ENCODE measurements at places on chromosomes 1 and 21.

DNA sequence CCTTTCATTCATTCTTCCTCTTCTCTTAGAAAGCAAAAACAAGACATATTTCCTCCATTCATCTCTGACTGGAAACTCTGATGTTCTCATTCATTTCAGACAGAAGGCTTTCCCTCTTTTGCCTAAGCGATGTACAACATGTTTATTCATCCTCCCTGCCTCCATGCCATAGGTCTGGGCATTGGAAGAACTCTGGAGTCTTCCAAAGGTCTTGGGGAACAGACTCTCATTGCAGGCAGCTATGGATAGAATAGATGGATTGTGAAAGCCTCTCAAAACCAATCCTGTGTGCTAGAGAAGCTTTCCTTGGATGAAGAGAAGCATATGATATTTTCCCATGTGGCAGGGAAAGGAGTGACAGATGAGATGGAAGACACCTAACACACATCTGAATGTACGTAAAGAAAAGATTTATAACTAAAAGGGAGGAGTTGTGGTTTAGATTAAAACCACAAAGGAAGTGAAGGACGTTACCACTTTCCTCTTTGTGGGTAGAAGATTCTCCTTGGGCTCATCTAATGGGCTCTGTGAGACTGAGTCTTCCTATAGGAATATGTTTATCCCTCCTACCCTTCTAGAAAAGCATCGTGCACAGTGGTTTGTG, 38.7 kb downstream of the BCL9 start:
- no peak for DNase-seq

- DNase-seq = no peak
Observed at GRCh38 chr21:43195121-43196021, 26.6 kb downstream of the CRYAA start.

DNA sequence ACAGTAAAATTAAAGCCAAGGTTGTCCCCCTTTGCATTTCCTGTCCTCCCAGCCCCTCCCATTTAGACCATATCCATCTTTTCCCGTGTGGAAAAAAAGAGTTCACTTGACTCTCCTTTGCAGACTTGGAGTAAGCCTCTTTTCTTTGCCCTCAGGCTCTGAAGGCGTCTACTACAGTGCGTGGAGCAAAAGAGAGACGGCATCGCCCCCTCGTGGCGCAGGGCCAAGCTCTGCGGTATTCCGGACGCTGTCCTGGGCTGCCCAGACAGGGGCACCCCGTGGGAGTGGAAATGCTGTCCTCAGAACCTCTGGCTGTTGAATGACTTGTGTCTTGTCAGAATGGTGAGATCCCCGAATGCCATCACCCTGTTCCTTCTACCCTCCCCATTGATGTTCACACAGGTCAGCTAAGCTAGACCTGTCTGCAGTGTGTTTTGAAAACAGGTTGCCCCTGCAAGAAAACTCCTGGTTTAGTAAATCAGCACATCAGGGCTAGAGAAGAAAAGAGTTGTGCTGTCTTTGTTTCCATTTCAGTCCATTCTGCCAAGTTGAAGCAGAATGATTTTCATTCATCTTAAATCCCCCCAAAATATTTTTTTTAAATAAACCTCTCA, 12.3 kb upstream of the GJA8 start:
- DNase-seq = peak; percentile 44

- no peak for DNase-seq
Observed at GRCh38 chr1:33302325-33302724, 18.6 kb downstream of the A3GALT2 start.

DNA sequence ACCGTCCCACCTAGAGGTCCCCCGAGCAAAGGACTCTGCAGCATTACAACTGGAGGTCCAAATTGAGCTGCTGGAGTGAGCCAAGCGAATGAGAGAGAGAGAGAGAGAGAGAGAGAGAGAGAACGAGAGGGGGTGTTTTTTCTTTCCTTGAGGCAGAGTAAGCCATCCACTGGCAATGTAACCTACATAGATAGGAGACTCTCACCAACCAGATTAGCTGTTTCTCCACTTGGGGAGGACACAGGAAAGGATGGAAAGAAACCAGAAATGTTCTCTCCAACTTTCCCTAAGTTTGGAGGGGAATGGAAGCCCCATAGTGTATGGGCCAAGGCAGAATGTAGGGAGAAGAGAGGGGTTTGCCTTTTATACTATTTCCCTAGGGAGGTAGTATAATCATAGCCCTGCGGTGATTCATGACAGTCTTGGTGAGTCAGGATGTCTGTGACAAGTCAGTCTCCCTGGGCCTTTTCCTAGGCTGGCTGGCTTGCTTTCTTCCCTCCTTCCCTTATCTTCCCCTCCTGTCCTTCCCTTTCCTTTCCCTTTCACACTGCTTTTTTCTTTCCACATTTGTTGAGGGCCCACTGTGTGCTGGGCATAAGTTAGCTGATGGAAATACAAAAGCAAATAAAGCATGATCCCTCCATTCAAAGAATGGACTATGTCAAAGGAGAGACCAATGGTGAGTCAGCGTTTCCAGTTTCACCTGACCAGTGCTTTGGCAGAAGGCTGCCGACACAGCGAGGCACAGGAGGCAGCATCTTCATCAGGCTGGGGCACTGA, 7.1 kb downstream of the FNDC7 start:
- no peak for DNase-seq

DNA sequence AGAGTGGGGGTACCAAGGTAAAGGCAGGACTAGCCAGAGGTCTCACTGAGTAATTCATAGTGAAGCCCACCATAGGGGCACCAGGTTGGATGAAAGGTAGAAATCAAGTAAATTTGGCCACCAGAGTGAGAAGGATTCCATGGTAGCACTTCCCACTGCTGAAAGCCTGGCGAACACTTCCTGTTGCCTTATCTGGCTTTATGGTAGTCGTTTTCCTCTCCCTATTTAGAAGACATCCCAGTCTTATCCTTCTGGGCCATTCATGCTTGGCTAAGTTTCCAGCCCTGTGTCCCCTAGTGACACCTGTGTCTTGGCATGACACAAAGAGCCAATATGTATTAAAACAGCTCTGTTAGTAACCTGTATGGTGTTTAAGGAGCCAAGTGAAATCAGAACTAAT, 74.3 kb upstream of the SIPA1L2 start:
- DNase-seq = no peak
